ENCODE measurements at places on chromosomes 1 and 21.

DNA sequence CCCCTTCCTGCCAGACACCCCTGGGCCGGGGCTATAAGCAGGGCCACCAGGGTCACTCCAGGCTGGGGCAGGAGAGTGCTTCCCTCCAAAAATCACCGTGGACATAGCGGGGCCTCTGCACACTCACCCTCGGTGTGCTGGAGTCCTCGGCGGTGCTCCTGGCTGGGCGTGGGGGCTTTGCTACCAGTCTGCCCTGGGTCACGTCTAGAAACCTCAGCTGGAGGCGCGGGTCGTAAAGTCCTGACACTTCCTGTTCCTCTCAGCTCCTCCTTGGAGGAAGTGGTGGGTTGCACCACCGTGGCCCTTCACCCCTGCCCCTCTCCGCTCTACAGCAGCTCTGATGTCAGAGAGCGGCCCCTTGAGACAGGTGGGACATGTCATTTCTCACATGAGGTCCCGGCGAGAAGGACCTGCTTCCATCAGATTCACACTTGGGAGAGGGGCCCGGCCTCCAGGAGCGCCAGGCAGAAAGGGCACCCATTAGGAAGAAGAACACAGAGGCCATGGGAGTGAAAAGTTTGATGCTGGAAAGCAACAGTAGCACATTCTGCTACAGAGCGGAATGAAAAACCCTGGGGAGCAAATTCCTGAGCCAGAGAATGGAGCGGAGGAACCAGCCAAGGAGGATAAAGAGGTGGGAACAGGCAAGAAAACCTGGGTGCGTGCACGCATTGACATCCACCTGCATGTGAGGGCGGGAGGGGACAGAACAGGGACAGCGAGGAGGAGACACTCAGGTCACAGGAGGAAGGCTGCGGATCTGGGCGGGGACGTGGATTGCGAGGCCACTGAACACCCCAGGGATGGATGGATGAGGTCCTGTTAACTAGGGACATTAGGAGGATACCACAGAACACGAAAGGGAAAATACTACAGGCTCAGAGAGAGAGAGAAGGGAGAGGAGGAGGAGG is at the start of gene ITGB2:
ITGB2 (minus strand) TSS at position 206 of the 911 bp plus-strand sequence. CDS start 10,117 bp downstream, outside the sequence.
- peak; percentile 93 for DNase-seq

GRCh38 chr21:43812139-43812821 is 22.9 kb downstream of the RRP1 start:
- DNase-seq, result no peak

GRCh38 chr1:224196813-224197600 is 14.0 kb downstream of the DEGS1 start:
- no peak for DNase-seq

DNA sequence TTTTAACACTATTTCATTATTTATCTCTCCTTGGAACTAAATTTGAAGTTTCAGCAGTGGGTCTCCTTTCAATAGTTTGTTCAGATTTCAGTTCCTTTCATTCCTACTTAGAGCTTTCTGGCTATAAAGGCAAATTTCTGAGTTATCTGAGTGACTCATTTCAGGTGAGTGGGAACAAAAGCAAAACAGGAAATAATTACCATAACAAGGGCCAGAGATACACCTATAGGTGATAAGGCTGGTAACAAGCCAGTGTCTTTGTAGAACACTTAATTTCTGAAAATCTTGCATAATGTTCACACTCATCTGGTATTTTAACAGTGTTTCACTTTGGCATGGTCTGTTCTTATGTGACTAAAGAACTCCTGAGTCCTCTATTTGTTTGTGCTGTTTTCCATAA is 64.5 kb upstream of the PRRC2C start:
- DNase-seq, result no peak

- no peak for DNase-seq
Observed at GRCh38 chr1:114219172-114219868, 65.7 kb upstream of the SYT6 start.

Measured in GF-D8 (cell line).